ENCODE measurements at places on chromosomes 3 and 15.

DNA sequence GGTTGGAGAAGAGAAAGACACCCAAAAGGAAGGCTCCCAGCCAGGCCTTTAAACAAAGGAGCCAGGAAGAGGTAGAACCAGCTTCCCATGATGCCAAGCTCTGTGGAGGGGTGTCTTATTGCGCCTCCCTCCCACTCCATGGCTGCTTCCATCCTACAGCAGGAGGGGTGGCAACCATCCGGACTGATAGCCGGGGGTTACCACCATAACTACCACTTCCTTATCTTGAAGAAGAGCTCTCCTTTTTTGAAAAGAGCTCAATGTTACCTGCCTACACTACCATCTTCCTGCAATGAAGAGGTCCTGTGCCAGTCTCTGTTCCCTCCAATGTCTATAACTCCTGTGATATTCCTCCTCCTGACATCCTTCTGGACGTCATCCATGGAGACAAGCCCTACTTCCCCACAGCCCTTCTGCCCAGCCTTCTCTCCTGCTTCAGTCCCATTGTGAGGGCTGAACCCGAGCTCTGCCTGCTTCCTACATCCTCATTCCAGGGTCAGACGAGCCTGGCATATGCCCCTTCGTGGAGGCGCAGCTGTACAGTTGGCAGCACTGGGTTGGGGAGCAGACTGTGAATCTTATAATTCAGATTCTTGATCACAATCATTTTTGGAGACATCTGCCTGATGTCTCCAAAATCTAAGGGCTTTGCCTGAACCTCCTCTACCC lies 8.5 kb downstream of the CCDC9B start:
- DNase-seq: no peak

DNA sequence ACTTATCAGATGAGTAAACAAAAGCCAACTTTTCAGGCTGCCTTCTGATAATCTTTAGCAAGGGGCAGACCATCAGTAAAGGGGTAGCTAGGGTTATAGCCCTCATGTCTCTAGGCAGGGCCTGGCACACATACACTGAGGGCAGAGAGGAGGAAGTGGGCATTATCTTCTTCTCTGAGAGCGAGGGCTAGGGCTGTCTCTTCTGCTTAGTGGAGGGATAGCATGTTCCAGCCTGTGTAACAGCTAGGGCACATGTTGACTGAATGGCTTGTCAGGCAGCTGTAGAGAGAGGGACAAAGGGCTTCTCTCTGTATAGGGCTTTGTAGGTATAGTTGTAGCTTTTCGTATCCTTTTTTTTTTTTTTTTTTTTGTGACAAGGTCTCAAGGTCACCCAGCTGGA lies 17.8 kb downstream of the CRTC3 start:
- no peak for DNase-seq

DNA sequence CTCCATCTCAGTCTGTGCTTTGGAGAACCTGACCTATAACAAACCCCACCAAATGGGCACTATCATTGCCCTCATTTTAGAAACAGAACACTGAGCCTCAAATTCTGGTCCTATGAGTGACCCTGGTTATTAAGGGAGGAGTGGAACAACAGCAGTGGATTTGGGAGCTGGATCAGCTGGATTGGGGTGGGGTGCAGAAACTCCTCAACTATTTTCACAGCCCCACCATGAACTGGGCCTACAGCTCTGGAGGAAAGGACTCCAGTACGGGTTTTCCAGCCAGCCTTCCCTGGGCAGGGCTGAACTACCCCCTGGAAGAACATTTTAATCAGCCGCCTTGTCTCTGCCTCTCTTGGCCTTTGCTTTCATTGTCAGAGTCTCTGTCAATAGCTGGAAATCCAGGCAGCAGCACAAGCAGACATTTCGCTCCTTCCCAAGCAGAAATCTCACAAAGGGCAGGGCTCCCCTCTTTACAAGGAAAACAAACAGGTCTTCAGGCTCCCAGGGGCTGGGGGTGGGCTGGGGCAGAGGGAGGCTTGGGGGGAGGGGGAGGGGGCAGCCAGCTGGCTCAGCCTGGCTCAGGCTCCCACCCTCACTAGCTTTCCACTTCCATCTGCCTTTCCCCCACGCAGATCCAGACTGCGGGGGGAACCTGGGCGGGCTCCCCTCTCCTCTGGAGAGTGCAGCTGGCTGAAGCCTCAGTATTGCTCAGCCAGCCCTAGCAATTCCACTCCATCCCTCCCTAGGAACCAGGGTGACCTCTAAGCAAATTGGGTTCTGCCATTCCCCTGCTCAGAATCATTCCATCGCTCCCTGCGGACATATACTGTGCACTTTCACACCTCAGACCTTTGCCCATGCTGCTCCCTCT lies 13.7 kb upstream of the TLE3 start:
- peak; percentile 23 for DNase-seq

DNA sequence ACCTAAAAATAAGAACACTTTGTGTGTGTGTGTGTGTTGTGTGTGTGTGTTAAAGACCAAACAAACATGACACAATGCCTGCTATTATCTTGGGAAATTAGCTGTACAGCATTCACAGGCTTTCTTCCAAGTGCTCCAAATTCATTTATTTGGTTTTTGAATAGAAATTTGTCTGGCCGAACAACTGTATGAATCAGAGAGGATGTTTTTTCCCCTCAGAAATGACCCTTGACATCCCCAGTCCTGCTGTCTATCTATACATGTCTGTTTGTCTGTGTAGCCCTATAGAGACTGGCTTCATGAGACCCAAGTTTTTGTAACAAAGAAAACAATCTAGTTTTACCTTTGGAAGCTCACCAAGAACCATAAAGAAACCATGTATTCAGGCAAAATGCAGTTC lies 549.8 kb downstream of the NSUN3 start:
- DNase-seq: no peak

- DNase-seq: no peak
Measured at GRCh38 chr3:107024551-107025026, 352.6 kb upstream of the CCDC54 start.

GRCh38 chr15:69435985-69436384 lies 16.6 kb upstream of the RPLP1 start:
- no peak for DNase-seq

DNA sequence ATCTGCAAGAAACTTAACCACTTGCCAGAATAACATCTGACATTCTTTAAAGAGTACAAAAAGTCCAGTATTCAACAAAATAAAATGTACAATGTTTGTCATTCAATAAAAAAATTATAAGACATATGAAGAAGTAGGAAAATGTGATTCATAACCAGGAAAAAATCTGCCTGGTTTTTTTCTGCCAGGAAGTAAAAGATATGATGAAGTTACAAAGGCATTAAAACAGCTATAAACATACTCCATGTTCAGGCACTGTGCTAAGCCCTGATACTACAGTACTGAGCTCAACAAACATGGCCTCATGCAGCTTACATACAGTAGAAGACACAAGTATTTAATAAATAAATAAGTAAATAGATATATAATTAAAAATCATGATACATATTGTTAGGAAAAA lies 178.4 kb upstream of the STT3B start:
- DNase-seq: no peak

DNA sequence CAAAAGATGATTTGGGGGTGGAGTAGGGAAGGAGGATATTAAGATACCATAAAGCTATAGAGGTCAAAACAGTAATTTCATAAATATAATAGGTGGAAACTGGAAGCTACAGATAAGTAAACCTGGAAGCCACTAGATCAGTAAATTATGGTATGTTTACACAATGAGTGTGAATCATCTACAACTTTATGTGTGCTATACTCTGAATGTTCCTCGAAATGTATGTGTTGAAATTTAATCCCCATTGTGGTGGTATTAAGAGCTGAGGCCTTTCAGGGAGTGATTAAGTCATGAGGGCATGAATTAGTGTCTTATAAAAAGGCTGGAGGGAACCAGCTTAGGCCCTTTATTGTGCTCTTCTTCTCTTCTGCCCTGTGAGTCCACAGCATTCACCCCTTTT lies 25.2 kb downstream of the EOMES start:
- DNase-seq: no peak

DNA sequence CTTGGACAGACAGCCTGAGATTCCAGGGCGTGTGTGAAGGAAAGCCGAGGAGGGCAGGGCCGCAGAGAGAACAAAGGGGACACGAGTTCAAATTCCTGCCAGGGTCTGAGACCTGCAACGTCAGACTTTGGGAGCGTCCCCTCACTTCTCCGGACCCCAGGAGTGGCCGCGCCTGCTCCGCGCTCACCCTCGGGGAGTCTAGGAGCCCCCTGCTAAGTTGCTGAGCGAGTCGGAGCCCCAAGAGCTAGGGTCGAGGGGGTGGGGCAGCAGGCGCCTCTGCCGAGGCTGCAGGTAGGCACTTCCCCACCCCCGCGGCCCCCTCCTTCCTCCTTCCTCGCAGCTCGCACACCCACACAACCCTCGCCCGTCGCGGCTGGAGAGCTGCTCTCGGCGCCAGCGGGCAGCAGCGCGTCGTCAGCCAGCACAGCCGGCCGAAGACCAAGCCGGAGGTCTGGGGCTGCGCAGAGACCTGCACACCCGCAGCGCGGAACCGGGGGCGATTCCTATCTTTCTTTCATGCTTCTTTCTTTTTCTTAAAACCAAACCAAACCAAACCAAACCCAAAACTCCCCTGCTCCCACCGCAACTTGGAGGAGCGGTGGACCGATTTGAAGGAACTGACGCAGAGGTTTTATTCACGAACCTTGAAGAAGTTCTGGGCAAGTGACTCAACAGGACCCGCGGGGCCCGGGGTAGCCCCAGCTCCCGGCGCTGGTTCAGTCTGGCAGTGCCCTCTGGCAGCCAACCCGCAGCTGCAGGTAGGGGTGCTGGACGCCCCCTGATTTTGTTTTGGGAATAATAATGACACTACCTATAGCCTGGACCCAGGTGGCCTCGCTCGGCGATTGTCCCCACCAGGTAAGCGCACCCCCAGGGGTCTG lies at the start of gene ANKRD34C:
Gene ANKRD34C, plus strand, starts transcription at position 352 of the 881 bp plus-strand sequence. CDS start 10,563 bp downstream, outside the sequence.
- no peak for DNase-seq

- no peak for DNase-seq
Measured at GRCh38 chr3:117540597-117540996, 831.0 kb downstream of the TUSC7 start.

- no peak for DNase-seq
Measured at GRCh38 chr3:14361068-14361677, 41.2 kb upstream of the SLC6A6 start.

- no peak for DNase-seq
Measured at GRCh38 chr3:149411583-149411982, 34.1 kb upstream of the TM4SF1 start.

DNA sequence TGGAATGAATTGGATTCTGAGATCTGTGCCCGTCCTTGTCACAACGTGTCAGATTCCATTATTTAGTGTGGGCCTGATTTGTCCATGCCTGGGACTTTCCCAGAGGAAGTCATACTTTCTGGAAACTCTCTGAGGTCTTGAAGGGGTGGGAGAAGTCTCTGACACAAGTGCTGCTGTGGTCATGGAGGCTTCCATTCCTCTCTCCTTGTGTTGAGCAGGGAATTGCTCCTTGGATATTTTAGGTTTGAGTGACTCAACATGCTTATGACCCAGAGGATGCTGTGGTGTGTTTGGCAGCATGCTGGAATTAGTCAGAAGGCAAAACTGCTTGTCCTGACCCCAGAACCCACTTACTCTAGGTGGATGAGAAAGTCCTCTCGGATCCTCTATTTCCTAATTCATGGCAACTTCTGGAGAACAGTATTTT lies 132.1 kb downstream of the LPP start:
- DNase-seq: no peak

- DNase-seq: no peak
Measured at GRCh38 chr3:149600634-149601033, 57.2 kb downstream of the WWTR1 start.

DNA sequence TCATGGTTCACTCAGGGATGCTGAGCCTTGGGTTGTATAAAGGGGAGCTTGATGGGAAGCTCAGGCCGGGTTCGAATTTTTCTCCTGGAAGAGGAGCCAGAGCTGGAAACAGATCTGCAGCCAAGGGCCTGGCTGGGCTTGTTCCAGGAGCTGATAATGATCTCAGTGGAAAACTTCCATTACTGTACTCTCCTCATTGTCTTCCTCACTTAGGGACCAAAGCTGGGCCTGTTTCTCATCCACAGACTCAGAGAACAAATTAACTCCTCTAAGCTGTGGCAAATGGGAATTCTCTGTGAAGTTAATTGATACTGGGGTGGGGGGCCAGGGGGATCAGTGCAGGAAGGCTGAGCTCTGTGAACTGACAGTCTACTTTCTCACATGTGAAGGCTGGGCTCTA lies 92.0 kb downstream of the PRICKLE2 start:
- DNase-seq: no peak

- no peak for DNase-seq
Measured at GRCh38 chr3:42216302-42216701, 49.7 kb downstream of the CCK start.

DNA sequence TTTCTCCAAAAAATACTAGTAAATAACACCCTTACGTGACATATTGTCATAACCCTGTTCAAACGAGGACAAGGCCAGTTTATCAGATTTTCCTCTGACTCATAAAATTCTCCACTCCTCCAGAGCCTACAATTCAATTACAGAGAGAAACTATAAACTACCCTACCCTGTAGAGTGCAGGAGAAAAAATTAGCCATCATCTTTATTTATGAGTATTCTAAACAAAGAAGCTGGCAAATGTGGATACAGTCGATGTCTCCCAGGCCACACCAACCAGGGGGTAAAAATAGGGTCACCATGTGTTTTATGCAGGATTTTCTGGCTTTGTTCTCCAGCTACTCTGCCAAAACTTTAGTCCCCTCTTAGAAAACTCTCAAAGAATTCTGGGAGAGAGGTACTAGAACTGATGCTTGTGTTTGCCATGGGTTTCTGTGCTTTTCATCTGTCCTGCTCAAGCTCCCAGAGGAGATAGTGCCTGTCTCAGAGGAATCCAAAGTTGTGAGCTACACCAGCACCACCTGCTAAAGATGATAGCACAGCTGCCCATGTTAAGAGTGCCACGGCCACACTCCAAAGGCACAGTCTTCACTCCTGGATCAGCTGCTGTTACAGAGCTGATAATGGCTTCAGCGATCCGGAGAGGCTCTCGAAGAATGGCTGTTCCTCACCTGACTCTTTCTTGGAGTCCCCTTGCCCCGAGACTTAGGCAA lies 150.2 kb downstream of the IMPG2 start:
- no peak for DNase-seq

DNA sequence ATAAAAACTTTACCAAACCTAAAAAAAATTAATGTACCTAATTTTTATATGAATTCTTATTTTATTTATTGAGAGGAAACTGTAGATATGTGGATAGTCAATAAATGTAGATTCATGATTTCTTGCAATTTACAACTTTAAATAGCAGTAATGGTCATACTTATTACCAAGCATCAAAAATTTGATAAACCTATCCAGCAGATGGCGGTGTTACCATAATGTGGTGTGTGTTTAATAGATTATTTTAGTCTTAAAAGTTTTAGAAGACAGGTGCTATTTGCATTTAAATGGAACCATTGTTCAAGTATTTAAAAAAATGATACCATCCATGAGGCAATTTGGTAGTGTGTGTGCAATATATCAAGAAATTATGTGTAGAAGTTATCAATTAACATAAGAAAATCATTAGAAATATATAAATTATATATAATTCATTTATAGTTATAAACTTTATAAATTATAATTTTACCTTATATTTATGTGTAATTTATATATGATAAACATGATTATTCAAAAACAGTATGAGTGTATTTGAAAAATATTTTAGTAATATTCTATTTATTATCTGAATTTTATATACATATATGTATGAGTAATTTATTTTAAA lies 176.0 kb upstream of the BCHE start:
- peak; percentile 26 for DNase-seq

GRCh38 chr3:25483456-25483855 lies 55.4 kb downstream of the RARB start:
- DNase-seq: no peak

All from SHP77 treated with DMSO at 0.1 percent for 48 hours (cell line).